Right ventricle myocardium superior (tissue), 1 donor: ENCODE measurements at places on chromosomes 11 and 22. TPM values are rescaled to one million over a fixed set of nuclear protein-coding genes. Genes with fewer than 3 reads are reported as not detected.

DNA sequence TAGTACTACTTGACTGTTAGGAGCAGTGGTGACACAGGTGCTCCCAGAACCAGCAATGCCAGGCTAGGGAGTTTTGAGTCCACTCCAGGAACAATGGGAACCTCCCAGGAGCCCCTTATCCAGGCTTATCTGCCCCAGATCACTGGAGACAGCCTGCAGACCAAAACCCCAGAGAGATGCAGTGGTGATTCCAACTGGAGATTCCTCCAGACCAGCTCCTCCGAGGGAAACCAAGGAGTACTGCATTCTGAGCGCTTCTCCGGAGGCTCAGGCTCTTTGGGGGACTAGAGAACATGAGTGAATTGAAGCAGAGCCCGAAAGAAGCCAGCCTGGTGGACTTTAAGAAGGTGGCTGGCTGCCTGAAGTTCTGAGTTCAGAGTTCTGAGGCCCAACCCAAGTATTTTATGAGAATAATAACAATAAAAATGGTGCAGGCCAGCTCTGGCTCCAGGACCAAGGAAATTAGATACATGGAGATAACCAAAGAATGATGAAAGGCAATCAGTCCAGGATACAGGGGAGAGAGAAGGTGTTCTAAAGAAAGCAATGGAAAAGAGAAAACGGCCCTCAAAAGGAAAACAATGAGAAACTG lies 1.3 kb upstream of the TMEM25 start:
- DNase-seq: no peak

- no peak for DNase-seq
Observed at GRCh38 chr22:49215840-49216239, 611.8 kb downstream of the BRD1 start.

Gene OR8K5
- not detected for total RNA-seq

- DNase-seq: no peak
Observed at GRCh38 chr11:14029440-14029839, 66.9 kb downstream of the SPON1 start.

DNA sequence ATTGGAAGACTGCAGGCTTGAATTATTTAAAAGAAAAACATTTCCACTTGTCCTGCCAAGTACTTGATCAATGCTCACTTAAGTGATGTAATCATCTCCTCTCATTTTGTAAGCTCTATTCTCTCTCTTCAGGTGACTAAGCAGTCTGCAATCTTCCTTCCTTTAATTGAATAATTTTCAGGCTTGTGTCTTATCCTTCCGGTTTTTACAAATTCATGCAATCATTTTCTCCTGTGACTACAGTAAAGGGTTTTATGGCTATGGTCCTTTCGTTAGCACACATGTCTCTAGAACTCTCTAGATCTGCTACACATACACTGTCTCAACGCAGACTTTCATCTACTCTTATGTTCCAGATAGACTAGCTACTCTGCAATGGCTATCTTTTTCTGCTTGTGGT lies 12.6 kb upstream of the UPB1 start:
- no peak for DNase-seq

GRCh38 chr11:43947815-43948214 lies 5.4 kb downstream of the C11orf96 start:
- DNase-seq: no peak

Gene CARD16
- 8.4 TPM for total RNA-seq

- no peak for DNase-seq
Observed at GRCh38 chr11:97815667-97816066, 1205.1 kb upstream of the CNTN5 start.
